Putamen (tissue), 1 donor: ENCODE measurements at places on chromosomes 2 and 18.
A peak's percentile ranks its signal among the peaks of the same experiment; 100 is the strongest.

GRCh38 chr2:170501421-170502043 is 213.6 kb upstream of the SP5 start:
- no peak for DNase-seq

- no peak for DNase-seq
Measured at GRCh38 chr18:23690505-23691068, 1.3 kb downstream of the LAMA3 start.

- no peak for DNase-seq
Measured at GRCh38 chr2:180231015-180231414, 223.9 kb upstream of the CWC22 start.

- peak; percentile 32 for DNase-seq
Measured at GRCh38 chr2:135913727-135914365, 37.6 kb upstream of the MCM6 start.

DNA sequence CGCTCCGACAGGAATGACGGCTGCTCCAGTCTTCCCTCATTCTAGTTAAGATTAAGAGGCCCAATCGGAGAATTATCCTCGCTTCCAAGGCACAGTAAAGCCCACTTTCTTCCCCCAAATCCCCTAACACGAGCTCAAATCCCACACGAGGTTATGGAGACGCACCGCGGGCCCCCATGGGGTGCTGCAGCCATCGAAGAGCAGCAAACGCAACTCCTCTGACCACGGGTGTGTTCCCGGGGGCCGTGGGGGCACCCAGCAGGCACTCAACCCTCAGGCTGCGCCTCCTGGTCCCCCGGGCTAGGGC is 446 bp downstream of the COPS9 start:
- no peak for DNase-seq

DNA sequence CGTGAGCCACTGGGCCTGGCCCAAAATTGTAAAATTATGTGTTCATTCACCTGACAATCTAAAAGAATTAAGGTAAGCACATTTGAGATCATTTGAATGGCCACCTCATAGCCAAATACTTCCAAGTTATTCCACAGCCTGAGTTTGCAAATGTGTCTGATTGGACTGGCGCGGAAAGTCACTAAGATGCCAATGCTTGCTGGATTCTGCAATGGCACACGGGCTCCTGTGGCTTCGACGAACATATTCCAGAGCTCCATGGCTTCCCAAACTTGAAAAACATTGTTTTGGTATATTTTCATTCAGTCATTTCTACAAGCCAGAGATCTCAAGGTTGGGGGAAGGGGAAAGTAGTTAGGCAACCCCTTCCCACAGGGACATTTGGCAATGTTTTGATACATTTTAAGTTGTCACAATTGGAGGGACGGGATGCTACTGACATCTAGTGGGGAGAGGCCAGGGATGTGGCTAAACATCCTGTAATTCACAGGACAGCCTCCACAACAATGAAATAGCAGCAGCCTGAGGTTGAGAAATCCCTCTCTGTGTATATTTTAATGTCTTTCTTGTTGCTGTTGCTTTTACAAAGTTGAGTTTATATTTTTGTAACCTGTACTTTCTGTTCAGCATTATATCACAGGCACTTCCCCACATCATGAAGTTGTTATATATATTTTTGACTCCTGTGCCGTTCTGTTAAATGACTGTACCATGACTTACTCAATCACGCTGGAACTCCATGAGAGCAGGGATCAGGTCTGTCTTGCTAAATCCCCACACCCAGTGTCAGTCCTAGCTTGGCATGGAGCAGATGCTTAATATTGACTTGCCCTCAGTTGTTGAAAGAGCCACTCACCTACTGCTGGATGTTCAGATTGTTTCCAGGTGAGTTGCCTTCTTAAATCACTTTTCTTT is 56.9 kb downstream of the COL4A4 start:
- DNase-seq = peak; percentile 11

GRCh38 chr2:98896416-98896815 is 39.6 kb downstream of the CRACDL start:
- DNase-seq = no peak

- no peak for DNase-seq
Measured at GRCh38 chr2:130985206-130985780, 108.0 kb downstream of the FAM168B start.

GRCh38 chr2:6975988-6976387 is 58.8 kb downstream of the RNF144A start:
- no peak for DNase-seq

GRCh38 chr2:120497261-120497977 is 151.5 kb downstream of the INHBB start:
- DNase-seq = no peak

- DNase-seq = no peak
Measured at GRCh38 chr18:10842861-10843260, 306.5 kb downstream of the PIEZO2 start.

DNA sequence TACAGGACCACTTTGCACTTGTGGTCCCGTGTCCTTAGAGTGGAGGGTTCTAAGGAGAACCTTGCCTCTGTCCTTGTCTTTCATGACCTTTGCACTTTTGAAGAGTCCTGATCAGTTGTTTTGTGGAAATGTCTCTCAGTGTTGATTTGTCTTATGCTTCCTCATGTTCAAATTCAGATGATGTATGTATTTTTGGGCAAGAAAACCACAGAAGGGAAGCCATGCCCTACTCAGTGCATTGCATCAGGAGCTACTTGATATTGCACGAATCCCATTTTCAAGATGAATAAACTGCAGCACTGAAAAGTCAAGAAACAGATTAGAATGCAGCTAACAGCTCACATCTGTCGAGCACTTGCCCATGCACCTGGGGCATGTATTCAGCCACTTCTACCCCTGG is 152.2 kb downstream of the INHBB start:
- no peak for DNase-seq

- no peak for DNase-seq
Measured at GRCh38 chr18:32717126-32717525, 55.7 kb downstream of the KLHL14 start.

GRCh38 chr2:229714080-229714735 is at the start of gene DNER:
TSS of gene DNER (minus strand) at chr2:229714555. CDS start at chr2:229714423, 132 bp downstream.
- DNase-seq = peak; percentile 81

DNA sequence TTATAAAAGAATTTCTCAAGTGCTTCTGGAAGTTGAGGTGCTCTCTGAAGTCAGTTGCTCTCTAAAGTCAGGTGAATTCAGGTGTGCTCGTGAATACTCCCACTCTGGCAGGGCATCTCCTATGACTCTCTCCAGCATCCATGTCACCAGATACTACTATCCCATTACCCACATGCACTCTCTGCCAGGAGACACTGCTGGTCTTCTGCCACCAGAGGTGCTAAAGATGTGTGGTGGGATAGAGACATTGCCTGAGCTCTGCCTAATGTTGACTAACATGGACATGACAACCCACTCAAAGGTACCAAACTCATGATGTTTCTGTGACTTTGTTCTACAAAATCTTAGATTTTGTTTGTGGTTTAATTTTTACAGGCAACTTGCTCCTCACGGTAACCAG is 106.4 kb upstream of the HNRNPA3 start:
- no peak for DNase-seq

DNA sequence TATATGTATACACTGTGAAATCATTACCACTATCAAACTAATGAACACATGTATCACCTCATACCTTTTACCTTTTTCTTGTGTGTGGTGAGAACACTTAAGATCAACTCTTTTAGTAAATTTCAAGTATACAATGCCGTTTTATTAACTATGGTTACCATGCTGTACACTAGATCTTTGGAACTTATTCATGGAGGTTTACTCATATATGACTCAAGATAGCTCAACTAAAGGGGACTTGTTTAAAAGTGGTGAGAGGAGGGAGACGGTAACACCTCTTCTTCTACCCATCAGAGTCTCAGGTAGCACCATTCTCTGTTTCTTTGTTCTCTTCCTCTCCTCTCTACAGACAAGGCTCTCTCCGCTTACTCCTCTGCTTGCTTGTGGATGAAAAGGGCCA is 36.1 kb upstream of the TMEM178A start:
- DNase-seq = no peak

GRCh38 chr2:73982140-73982617 is 2.5 kb upstream of the TET3 start:
- DNase-seq = no peak

- DNase-seq = no peak
Measured at GRCh38 chr2:151999053-151999452, 99.8 kb downstream of the CACNB4 start.

DNA sequence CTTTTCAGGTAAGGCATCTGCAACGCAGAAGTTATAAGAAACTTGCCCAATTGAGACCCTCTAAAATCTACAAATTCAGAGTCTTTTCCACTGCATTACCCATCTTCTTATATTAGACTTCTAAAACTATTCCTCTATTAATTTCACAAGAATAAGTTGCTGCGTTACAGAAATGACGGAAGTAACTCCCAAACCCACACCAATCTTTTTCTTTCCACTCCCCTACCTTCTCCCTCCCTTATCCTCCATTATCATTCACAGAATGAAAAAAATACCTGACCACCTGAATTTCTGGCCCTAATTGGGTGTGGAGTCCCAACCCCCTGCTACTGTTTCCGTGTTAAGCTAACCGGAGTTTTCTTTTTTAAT is 689 bp downstream of the RPRD1A start:
- DNase-seq = no peak

- no peak for DNase-seq
Measured at GRCh38 chr2:196277002-196277401, 105.6 kb upstream of the STK17B start.

GRCh38 chr2:232460171-232460570 is 4.2 kb downstream of the ALPI start:
- no peak for DNase-seq

GRCh38 chr18:63017076-63017475 is 301.7 kb downstream of the PHLPP1 start:
- DNase-seq = no peak

GRCh38 chr2:183383854-183384253 is 259.6 kb downstream of the NUP35 start:
- DNase-seq = no peak

DNA sequence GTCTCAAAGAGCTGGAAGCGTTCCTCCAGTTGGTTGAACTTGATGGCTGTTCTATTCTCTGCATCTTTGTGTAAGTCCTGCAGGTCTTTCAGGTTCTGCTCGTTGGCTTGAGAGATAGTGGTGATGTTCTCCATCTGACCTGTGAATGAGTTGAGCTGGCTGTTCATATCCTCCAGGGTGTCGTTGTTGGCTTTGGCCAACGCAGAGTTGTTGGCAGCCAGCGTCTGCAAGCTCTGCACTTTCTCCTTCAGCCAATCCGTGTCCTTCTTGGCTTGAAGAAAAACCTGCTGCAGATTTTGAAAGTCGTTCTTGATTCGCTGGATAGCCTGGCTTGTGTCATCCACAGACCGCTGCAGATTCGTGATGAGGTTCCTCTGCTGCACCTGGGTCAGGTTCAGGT is 78.8 kb upstream of the THOC1 start:
- no peak for DNase-seq

- no peak for DNase-seq
Measured at GRCh38 chr2:42796427-42797248, 4.3 kb upstream of the HAAO start.

GRCh38 chr18:48570313-48570712 is 31.5 kb downstream of the CTIF start:
- DNase-seq = no peak

GRCh38 chr2:9975328-9975727 is 23.8 kb downstream of the GRHL1 start:
- no peak for DNase-seq

DNA sequence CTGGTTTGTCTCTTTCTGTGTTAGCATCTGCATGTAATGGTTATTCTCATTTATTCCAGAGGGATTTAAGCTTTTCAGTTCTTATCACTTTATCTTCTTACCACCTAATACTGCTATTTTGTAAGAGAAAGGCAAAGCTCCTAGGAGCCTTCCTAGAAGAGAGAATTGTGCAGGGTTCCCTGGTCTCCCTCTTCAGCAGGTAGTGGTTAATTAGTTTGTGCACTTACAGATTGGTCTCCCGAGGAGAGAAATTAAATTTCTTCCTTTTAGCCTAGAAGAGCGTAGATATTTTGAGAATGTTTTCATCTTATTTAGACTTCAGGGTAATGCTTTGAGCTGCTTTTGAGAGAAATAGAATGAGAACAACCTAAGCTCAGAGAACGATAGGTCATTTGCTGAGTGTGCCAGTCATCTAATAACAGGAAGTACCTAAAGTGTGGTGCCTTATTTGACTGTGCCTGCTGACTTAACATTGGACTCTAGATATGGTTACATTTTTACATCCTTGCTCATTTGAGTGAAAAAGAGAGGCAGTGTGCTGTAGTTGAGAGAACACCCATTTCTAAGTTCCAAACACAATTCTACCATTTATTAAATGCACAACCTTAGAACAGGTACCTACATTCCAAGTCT is 651.4 kb downstream of the STK39 start:
- DNase-seq = no peak

DNA sequence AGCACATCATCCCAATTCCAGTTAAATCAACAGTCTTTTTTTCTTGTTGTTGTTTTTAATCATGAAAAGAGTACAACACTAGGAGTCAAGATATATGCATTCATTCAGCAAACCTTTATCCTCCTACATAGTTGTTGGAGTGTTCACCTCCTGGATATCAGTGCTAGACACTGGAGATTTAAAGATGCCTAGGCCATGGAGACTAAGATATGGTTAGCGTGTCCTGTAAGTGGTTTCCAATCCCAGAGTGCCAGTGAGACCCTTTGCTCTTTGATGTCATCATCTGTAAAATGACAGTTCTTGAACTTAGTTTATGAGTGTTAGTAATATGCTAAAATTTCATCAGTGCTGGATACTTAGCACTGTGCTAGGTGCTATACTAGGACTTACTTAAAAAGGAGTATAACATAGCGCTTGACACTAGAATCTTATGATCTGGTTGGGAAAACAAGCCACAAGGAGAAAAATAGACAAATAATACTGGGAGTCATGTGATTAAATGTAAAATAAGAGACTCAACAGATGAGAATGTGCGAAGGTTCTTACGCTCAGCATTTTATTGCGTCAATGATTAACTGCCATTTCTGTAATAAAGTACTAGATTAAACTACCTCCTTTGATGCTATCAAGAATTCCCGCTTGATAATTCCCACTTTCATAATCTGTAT is 31.5 kb downstream of the BABAM2 start:
- no peak for DNase-seq

DNA sequence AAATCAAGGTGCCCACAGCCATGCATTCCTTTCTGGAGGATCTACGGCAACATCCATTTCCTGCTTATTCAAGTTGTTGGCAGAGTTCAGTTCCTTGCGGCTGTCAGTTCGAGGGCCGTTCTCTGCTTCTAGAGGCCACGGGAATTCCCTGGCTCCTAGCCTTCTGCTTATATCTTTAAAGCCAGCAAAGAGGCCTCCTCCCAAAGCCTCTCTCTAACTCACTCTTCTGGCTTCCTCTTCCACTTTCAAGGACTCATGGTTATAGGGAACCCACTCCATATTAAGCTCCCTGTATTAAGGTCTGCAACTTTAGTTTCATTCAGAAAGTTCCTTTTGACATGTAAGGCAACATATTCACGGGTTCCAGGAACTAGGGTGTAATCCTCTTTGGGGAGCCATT is 150.1 kb upstream of the RMP24 start:
- no peak for DNase-seq

DNA sequence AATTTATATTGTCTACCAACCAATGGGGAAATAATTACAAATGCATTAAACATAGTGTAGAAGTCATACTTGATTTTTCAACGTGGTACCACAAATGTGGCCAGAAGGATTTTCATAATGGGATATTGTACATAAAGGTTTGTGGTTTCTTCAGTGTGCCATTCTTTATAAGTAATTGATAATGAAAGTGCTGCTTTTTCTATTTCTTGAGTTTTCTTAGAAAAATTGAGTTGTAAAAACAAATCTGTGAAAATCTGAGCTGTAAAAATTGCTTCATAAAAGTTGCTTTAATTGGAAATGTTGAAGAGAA is 103.6 kb downstream of the KYNU start:
- no peak for DNase-seq
